ENCODE measurements at places on chromosomes 16 and 17.

- no peak for DNase-seq
Measured at GRCh38 chr16:65744401-65744800, 622.1 kb upstream of the CDH5 start.

- DNase-seq, result no peak
Measured at GRCh38 chr16:24272379-24272778, 16.2 kb downstream of the CACNG3 start.

GRCh38 chr17:40517286-40517662 lies 15.9 kb upstream of the TNS4 start:
- DNase-seq, result no peak

DNA sequence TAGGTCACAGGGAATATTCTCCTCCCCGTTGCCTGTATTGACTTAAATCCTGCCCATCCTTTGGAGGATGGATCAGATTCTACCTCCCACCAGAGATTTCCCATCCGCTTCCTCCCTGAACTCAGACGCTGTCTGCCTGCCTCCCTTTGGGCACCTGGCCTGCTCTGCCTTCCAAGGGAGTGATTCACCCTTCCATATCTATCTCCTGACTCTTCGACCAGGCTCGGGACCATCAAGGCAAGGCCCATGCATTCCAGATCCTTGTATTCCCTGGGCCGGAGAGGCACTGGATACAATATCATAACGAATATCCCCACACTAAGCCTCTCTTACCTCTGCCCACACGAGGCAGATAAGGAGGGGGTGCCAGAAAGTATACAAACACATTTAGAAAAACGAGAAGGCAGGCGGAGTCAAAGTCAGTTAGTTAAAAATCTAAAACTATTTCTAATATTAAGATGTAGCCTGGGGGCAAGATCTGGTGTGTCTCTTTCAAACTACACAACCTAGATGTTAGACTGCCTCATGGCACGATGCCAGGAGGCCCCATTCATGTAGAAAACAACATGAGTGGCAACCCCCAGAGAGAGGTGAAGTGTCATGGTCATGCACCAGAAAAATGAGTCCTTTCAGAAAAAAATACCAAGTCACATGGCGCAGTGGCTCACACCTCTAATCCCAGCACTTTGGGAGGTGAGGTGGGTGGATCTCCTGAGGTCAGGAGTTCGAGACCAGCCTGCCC lies 9.2 kb downstream of the PMP22 start:
- peak; percentile 18 for DNase-seq

- DNase-seq, result no peak
Measured at GRCh38 chr16:72552654-72553053, 380.7 kb upstream of the PMFBP1 start.

GRCh38 chr17:66975614-66976378 lies 11.3 kb downstream of the CACNG4 start:
- peak; percentile 35 for DNase-seq

DNA sequence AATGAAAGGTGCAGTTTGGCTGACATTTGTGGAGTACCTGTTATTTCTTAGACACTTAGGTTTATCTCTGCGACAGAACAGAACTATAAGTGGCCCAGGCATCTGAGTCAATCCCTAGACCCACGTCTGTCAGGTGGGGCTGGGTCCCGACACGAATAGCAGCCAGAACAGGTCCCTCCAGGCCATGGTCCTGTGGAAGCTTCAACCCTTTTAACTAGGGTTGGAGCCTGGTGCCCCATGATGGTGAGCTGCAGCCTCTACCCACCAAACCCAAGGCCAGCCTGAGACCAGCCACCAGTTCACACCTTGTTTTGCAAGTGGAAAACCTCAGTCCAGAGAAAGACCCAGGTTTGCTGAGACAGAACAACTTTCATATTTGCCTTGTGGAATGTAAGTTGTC lies 74.6 kb upstream of the TMEM97 start:
- no peak for DNase-seq

DNA sequence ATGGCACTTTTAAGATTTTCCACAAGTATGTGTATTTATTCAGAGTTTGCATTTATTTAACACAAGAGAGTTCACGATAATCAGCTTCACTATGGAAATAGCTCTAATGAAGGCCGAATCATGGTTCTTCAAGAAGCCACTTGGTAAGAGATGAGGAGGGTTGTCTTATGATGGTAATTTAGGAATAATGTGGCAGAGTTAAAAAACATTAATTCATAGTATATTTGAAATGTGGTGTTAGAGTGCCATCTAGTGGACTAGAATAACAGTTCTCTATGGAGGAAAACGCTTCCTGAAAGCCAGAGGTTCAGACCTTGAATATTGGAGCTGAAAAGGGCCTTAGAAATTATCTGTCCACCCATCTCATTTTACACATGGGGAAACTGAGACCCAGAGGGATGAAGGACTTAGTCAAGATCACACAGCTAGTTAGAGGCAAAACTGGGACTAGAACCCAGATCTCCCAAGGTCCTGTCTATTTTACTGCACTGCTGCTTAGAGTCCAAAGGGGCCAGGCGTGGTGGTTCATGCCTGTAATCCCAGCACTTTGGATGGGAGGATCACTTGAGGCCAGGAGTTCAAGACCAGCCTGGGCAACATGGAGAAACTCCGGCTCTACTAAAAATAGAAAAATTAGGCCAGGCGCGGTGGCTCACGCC lies 33.8 kb upstream of the KPNB1 start:
- DNase-seq, result no peak

GRCh38 chr16:66422366-66422765 lies 4.7 kb upstream of the BEAN1 start:
- DNase-seq, result peak; percentile 2

- DNase-seq, result no peak
Measured at GRCh38 chr17:70618641-70619040, 449.3 kb downstream of the KCNJ2 start.

- DNase-seq, result no peak
Measured at GRCh38 chr17:69597898-69598692, 183.6 kb downstream of the MAP2K6 start.

- DNase-seq, result no peak
Measured at GRCh38 chr17:67208232-67208631, 36.8 kb downstream of the HELZ start.

DNA sequence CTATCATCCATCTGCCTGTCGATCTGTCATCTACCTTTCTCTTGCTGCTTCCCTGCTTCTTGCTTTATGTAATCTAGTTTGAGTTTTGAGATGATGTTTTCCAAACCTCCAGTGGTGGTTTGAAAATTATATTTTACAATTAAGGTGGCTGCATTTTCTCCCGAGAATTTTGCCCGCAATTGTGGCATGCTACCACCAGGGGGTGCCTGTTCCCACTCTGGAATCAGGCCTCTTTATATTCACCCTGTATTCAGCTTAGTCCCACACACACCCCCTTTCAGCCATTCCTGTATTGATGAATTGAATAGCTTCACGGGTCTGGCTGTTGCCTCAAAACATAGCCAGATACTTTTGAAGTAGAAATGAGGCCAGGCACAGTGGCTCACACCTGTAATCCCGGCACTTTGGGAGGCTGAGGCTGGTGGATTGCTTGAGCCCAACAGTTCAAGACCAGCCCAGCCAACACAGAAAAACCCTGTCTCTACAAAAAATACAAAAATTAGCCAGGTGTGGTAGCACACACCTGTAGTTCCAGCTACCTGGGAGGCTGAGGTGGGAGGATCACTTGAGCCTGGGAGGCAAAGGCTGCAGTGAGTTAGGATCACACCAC lies 3.2 kb downstream of the PRSS22 start:
- DNase-seq, result peak; percentile 66

DNA sequence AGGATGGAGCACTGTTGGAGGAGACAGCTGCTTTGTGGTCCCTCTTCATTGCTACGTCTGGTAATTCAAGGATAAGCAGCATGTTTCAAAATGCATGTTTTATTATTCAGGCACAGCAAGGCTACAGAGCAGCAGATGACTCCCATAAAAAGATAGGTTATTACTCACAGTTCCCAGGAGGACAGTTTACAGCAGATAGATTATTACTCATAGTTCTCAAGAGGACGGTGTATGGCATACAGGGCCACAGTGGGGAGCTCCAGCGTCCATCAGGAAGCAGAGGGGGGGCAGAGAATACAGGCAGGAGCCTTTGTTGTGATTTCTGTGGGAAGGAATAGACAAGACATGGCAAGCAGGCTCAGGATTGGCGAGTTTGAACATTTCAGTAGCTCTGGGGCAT lies 72.9 kb downstream of the DNAH9 start:
- DNase-seq, result no peak

GRCh38 chr16:17366299-17366961 lies 104.3 kb downstream of the XYLT1 start:
- DNase-seq, result no peak

DNA sequence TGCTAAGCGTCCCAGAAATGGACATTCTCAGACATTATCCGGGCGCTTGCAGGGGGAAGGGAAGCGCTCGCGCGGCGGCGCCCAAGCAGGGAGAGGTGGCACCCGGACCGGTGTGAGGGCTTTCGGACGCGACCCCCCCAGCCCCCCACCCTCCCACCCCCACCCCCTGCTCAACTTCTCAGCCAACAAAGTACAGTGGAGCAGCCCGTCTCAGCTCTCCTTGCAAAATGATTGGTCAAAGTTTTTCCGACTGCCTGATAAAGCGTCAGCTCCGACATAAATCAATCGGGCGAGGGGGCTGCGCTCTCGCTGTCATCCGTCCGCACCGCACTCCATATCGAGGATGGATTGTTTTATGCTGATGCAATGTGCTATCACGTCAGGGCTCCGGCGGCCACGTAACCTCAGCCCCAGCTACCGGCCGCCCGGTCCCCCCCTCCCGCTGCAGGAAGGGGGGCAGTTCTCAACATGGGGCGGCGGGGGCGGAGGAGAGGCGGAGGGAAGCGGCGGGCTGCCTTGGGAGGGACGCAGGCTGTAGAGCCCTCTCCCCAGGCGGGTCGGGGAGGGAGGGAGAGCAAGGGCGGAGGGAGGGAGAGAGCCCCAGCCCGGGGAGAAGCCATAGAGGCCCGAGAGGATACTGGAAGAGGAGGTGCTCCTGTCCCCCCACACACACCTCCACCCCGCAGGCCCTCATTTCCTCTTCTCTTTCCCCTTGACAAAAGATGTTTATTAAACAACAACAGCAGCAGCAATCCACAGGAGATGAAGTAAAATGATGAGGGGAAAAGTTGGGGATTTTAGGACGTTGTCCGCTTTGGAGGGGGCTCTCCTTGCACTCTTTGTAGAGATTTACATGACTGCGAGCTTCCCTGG lies at the start of gene HOXB9:
TSS of gene HOXB9 (minus strand) at position 114 of the 873 bp plus-strand sequence. CDS start at position 25, 89 bp downstream.
- DNase-seq, result peak; percentile 65

- DNase-seq, result no peak
Measured at GRCh38 chr17:71548540-71549190, 572.2 kb upstream of the SOX9 start.

GRCh38 chr17:83189044-83190003 lies 109.9 kb downstream of the METRNL start:
- DNase-seq, result peak; percentile 19

GRCh38 chr17:27459433-27459832 lies 3.2 kb downstream of the KSR1 start:
- no peak for DNase-seq

DNA sequence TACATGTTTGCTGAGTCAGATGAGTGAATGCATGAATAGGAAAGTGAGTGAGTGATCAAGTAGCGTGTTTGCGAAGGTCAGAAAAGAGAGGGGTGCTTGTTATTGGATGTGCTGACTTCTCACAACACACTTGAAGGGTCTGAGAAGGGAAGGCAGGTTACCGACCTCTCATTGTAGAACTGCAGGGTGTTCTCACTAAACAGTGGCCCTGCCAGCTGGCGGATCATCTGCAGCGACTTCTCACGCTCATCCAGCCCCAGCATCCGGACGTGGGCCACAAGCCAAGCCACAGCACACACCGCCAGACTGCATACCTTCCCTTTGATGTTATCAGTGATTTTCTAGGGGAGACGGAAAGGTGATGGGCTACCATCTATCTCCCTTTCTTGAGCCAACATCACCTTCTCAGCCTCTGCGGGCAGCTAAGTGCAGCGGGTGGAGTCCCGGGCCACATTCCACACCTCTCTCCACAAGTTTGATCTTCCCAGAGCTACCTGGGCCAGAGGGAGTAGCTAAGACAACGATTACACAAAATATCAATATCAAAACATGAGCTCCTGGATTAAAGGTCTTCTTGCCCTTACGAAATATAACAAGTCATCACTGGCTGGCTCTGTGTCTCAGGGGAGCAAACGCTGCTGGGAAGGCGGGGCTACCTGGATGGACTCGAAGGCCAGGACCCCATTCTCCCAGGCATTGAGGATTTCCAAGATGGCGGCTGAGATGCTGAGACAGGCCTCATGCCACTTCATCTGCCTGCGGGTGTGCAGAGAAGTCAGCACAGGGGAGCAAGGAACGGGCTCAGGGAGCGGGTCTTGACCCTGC lies 11.0 kb downstream of the CSF3 start:
- no peak for DNase-seq

DNA sequence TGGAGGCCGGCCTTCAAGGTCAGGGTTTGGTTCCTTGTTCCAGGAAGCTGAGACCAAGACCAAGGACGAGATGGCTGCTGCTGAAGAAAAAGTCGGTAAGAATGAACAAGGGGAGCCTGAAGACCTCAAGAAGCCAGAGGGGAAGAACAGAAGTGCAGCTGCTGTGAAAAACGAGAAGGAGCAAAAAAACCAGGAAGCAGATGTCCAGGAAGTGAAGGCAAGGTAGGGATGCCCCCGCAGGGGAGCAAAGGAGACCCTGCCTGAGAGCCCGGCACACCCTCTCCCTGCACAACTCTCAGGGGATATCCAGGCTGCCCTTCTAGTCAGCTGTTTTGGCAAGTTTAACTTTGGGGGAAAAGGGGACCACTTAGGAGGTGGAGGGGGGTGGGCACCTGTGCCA lies 29.0 kb downstream of the RNF213 start:
- no peak for DNase-seq

DNA sequence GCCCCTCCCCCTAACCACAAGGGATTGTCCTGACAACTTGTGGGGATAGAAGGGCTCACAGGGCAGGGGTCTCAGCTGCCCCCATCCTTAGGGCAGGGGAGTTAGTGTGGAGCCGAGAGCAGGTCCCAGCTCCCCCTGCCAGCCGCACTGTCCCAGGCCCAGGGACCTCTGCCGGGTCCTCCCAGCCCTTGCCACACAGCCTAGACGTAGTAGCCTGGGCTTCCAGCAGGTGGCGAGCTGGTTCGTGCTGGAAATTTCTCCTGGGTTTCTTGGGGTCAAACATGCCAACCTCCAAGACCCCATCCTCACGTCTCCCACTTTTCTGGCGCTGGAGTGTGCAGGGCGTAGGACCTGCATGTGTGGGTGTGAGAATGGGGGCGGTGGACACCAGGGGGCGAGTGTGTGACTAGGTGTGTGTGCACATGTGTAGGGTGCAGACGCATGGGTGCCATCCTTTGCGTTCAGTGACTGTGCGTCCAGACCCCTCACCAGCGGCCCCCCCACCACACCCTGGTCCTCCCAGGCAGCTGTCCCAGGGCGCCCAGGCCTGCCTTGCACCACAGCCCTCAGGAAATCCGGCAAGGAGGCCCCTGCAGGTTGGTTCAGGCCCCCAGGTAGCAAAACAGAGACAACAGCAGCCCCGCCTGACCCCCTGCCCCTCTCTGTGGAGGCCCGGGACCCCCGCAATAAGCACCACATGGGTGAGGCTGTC lies 29.5 kb downstream of the SBK1 start:
- DNase-seq, result peak; percentile 75

DNA sequence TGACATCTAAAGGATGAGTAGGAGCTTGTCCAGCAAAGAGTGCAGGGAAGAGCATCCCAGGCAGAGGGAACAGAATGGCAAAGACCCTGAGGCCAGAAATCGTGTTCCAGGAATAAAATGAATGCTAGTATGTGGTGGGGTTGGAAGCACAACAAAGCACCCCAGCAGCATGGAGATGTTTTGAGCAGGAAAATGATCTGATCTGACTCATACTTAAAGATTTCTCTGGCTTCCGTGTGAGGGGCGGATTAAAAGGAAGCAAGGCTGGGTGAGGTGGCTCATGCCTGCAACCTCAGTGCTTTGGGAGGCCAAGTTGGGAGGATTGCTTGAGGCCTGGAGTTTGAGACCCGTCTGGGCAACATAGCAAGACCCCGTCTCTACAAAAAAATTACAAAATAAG lies 2.3 kb downstream of the SLC5A11 start:
- DNase-seq, result no peak
